ENCODE measurements at places on chromosomes 13 and 19.

DNA sequence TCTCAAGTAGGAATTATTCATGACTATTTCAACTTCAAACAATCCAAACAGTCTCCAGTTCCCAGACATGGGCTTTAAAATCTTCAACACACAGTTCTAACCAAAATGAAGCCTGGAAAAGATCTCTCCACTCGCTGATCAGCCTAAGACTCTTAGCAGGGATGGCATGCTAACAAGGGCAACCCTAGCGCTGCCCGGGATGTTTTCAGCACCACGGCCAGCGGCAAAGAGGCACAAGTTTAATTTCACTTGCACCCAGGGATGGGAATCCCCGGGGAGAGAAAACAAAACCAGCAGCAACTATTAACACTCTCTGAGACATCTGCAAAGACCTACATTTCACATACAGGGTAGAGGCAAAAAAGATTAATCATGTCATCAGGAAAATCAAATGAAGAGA lies 43.0 kb downstream of the CACNA1A start:
- no peak for DNase-seq

DNA sequence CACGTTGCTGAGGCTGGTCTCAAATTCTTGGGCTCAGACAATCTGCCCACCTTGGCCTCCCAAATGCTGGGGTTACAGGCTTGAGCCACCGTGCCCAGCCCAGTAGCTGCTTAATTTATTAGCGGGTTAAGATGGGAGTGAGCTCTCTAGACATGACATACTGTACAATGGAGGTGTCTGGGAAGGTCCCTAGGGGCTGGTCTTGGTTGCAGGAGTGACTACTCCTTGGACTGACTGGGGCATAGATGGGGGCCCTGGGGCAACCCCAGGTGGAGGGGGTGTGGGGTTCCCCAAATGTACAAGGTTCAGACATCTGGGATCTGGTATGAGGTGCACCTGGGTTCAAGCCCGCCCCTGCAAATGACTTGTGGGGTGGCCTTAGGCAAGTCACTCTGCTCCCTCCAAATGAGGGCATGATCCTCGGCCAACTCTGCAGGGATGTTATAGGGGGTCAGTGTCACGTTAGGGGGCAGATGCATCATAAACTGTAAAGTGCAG lies 12.8 kb downstream of the CIB3 start:
- DNase-seq = no peak

DNA sequence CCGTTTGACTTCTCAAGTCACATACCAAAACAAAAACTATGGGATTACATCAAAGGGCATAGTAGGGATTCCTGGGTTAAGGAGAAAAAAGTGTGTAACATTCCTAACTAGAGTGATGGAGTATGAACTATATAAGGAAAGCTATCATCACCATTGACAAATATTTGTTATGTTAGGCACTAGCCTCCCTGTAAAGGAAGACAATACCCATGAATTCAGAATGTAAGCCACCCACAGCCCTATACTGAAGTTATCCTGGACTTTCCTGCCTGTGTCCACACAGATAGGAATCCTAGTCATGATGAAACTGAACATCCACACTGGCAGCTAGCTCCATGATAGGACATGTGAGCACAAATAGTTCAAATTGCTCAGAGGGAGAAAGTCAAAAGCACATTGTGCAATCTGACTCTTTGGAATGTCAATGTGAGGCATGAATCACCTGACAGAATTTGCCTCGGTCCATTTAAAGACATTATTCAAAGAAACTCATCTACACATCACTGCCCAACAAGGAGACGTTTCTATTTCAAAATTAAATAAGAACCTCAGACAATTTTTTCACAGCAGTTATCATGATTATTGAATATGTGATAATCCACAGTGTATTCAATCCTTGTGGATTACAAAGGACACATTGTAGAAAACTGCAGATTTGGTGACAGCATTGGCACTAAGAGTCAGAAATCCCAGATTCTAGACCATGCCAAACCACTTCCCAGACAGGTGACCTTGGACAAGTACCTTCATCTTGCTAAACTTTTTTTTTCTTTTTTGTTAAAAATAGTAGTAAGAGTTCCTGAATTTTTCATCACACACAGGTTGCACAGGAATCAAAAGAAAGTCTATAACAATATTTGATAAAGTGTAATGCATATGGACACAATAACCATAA lies 529.3 kb downstream of the IRS2 start:
- DNase-seq = no peak

DNA sequence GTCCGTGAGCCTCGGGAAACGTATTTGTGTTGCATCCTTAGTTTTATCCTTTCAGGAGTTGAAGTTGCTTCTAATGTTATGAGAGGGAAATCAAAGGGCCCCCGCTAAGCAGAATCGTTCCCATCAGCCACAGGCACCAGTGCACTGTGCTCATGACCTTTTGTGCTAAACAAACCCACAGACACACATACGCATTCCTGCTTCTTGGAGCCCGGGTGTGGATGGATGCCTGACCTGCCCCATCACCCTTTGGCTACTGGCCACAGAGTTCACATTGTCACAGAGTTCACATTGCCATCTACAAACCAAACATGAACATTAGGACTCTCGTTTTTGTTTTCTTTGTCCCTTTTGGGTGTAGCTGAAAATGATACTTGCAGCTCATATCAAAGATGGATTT lies 47.2 kb downstream of the CHST8 start:
- DNase-seq = no peak

DNA sequence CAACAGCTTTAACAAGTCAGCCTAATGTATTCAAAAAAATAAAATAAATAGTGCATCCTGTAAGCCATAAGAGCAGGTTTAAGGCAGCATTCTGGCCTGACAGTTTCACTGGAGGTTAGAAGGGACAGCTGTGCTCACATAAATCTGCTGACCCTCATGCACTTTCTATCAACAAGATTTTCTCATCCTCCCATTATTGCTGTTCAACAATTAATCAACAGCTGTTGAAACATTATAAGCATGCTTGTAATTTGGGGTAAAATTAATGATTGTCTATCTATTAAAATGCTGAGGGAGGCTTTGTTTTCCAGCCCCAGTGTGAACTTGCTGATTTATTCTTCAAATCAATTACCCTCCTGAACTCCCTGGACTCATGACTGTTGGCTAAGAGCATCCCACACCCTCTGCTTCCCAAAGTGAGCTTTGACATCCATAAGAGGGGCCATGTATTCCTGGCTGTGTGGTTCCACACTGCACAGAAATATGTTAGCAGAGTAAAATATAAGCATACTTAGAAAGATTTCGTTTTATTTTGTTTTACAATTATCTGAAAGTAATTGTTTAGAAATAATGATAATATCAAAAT lies 492.4 kb downstream of the EFNB2 start:
- no peak for DNase-seq

- DNase-seq = no peak
These were observed 237.6 kb downstream of the DNAJC15 start for GRCh38 chr13:43260999-43261398.

DNA sequence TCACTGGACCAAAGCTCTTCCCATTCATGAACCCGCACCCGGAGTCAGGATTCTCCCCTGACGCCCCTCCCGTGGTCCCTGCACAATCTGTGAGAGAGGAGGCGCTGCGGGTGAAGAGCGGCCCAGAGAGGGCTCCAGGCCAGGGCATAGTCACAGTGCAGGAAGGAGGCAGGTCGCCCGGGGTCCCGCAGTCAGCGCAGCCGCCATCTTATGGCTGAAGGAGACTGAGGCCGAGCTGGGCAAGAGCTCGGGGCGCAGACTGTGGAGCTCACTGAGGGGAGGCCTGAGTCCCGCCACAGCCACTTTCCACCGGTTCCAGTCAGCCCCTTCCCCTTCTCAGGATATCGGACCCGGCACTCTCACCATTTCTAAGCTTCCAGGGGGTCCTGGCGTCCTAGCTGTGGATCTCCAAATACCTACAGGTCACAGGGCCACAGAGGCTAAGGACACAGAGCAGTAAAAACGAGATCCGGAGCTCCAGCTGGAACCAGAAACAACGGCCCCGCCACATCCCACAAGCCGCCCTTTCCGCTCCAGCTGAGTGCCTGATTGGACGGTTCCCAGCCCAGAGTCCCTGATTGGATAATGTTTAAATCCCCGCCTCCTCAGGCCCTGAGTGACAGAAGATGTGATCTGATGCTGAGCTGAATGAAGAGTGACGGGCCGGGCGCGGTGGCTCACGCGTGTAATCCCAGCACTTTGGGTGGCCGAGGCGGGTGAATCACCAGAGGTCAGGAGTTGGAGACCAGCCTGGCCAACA lies at the start of gene ZNF99:
Gene ZNF99, minus strand, starts transcription at position 501 of the 760 bp plus-strand sequence. Its CDS starts 135 bp downstream, at position 366.
- no peak for DNase-seq

DNA sequence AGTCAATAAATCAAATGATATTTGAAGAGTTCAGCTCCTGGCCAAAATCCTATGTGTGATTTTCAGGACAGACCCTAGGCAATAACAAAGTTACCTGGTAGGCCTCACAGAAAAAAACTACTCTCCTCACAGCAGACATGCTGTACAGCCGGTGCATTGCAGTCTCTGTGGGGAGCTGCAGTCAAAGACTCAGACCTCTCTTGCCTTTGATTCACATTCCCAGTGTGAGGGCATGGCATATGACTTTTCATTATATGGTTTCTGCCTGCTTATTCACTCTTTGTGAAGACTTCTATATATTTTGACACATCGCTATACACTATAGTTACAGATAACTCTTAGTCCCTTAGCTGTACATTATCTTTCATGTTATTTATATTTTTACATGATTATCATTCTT lies 2684.3 kb upstream of the PCDH20 start:
- no peak for DNase-seq

- no peak for DNase-seq
These were observed 195.2 kb upstream of the IPO5 start for GRCh38 chr13:97758317-97758716.

DNA sequence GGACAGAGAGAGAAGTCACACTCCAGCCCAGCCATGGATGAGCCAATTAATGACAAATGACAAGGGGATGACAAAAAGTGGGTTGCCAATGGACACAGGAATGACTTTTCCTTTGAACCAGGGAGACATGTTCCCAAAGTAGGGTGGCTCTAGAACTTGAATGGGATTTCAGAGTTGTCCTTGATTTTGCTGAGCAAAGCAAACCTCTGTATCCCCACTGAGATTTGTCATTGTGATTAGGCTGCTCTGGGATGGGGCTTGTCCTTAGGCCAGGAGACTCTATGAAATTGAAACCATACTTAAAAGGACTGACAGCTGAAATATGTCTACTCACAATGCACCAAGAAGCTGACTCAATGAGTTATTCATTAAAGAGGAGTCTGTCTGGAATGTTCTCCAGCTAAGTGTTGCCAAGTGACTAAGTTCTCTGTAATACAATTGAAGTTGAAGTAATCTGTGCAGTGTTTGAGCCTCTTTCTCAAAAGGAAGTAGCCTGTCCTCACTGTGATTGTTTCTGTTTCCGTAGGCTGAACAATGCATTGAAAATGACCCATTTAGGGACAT lies 69.0 kb upstream of the PCDH9 start:
- DNase-seq = no peak

- peak; percentile 15 for DNase-seq
These were observed 232.0 kb downstream of the B3GLCT start for GRCh38 chr13:31431722-31432137.

GRCh38 chr19:19113040-19113626 lies 25.1 kb downstream of the TMEM161A start:
- DNase-seq = no peak

GRCh38 chr13:101490406-101491015 lies 38.0 kb downstream of the ITGBL1 start:
- no peak for DNase-seq

DNA sequence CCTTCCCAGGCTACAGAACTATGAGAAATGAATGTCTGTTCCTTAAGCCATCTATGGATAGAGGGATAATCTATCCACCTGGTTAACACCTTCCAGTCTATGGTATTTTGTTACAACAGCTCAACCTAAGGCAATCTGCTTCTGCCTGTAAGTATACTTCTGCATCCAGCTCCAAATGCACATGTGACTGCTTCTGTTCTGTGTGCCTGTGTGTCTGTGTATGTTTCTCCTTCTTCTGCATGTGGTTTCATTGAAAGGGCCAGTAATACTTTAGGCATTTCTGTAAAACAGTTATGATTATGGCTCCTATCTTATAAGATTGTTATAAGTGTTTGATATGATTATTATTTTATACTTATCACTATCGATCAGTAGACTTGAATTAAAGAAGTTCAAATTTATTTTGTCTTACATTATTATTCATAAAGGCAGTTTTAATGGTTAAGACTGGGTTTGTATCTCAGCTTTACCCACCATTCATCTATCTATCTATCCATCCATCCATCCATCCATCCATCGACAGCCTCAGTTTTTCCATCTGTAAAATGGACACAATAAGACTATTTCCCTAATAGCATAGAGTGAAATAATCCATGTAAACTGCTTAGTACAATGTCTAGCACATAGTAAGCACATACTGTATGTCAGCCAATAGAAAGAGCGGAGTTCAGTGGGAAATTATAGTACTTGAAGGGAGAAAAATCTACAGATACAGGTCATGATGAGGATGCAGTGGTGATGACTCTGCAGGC lies 37.5 kb upstream of the TM9SF2 start:
- no peak for DNase-seq

GRCh38 chr19:4591320-4591719 lies 31.8 kb upstream of the SEMA6B start:
- no peak for DNase-seq

- no peak for DNase-seq
These were observed 23.9 kb upstream of the SPART start for GRCh38 chr13:36370108-36370429.

GRCh38 chr13:113097651-113098050 lies 7.9 kb upstream of the F7 start:
- DNase-seq = no peak

GRCh38 chr13:28273919-28274318 lies 135.6 kb downstream of the PAN3 start:
- no peak for DNase-seq

GRCh38 chr13:29849071-29849631 lies 1.3 kb downstream of the UBL3 start:
- DNase-seq = no peak

DNA sequence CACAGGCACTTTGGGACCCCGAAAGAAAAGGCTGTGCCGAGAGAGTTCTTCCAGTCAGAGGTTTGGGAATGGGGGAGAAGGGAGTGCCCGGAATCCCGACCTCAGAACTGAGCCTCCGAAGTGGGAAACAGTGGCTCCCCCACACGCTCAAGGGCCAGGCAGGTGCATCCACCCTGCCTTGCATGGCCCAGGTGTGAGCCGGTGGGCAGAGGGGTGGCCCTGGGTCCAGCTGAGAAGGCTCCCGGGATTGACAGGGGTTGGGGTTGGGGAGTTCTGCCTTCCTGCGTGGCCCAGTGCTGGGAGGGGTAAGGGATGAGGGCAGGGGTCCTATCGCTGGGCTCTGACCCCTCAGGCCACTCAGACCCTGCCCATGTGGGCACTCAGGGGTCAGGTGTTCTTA lies 163.5 kb upstream of the TUBA3C start:
- no peak for DNase-seq
